Germinal center (tissue), 1 donor: ENCODE measurements at places on chromosomes 2 and 18.
A peak's percentile ranks its signal among the peaks of the same experiment; 100 is the strongest.

- no peak for DNase-seq
These were observed 20.8 kb upstream of the TNP1 start for GRCh38 chr2:216880509-216881184.

GRCh38 chr2:164954186-164954585 lies 1.1 kb downstream of the SLC38A11 start:
- no peak for DNase-seq

DNA sequence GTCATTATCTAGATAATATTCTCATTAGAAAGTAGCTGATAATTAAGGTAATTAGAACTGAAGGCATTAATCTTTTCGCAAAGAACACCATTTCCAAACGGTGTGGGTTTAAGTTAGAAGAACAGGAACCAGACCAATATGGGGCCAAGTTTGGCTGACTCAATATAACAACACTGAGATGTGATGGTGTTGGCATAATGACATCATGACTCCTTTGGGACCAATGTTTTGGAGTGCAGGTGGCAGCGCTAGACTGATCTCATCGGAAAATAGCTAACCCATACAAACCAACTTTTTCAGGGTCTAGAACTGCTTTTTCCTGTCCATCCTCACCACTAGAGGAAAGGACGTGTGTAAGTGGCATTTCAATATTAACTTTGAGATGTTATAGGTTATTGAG lies 1171.7 kb upstream of the ZEB2 start:
- DNase-seq: peak; percentile 8

DNA sequence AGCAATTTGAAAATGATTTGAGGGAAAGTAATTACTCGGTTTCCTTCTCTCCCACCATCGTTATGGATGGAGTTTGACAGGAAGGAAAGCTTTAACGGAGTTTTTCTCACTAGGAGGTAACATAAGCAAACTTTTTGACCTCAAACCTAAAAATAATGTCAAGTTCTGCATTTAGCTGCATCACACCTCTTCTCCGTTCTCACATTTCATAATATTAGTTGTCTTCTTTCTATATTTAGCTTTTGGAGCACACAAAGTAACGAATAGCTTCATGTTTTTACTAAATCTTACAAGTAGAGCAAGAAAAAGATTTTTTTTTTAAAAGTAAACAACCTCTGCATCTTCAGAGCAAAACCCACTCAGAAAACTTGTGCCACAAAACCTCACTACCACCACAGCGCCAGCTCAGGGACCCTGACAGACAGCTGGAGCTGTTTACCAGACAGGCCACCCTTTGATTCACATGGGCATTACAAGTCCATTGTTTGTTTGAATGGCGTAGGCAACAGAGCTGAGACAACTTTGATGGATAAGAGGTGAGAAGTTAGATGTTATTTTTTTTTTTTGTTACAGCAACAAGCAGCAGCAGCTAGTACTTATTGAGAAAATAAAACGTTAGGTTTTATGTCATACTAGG lies 21.9 kb upstream of the ICOS start:
- DNase-seq: no peak

DNA sequence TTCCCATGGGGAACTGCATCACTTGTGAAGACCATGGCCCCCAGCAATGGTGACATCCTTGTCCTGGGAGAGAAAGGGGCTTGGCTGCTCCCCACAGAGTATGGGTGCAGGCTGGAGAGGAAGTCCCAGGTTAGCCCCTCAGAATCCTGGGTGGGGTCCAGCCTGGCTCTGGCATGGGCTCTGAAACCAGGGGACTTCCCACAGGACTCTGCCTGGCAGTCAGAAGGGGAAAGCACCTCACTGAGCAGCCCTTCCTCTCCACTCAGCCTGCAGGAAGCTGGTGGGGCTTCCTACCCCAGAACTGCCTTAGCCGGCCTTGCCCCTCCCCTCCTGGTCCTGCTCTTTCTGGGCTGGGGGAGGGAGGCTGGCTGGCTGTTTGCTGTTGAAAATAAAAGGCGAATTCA lies 3.7 kb downstream of the NEURL3 start:
- DNase-seq: no peak
